ENCODE measurements at places on chromosomes 2 and 18.

DNA sequence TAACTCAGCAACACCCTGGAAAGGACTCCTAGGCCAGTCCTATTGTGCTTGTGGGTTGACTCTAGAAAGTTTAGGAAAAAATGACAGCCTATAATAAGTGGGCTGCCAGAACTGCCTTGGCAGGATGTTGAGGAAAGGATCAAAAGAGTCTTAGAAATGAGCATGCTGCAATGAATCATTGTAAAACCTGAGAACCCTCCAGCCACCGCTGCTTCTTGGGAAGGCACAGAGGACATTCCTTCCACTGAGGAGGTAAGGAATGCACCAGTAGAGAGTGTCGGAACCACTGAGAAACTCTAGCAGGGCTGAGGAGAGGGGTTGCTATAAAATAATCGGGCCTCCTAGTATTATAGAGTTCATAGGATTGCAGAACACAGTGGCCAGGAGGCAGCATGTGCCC, 146.7 kb upstream of the SMIM21 start:
- no peak for DNase-seq

GRCh38 chr2:98452396-98453027, 7.9 kb downstream of the INPP4A start:
- DNase-seq, result no peak

DNA sequence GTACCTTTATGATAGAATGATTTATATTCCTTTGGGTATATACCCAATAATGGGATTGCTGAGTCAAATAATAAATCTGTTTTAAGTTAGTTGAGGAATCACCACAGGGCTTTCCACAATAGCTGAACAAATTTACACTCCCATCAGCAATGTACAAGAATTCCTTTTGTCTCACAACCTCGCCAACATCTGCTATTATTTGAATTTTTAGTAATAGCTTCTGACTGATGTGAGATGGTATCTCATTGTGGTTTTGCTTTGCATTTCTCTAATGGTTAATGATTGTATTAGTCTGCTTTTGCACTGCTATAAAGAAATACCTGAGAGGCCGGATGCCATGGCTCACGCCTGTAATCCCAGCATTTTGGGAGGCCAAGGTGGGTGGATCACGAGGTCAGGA, 1387.6 kb upstream of the ACVR2A start:
- no peak for DNase-seq

DNA sequence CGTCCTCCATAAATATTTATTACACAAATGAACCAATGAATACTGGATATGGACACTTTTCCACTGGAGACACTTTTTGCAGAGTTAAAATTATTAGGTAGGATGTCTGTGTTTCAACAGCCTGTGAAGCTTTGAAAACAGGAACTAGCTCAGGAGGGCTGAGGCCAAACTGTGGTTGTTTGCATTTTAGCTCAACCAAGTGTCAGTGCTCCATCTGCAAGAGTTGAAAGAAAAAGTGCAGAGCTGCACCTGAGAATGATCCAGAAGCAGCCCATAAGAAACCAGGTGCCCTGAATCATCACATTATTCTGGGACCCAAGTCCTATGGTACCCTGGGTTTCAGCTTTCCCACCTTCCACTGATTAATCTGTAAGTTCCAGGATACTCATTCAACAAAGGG, 180.4 kb downstream of the TRIB2 start:
- no peak for DNase-seq

DNA sequence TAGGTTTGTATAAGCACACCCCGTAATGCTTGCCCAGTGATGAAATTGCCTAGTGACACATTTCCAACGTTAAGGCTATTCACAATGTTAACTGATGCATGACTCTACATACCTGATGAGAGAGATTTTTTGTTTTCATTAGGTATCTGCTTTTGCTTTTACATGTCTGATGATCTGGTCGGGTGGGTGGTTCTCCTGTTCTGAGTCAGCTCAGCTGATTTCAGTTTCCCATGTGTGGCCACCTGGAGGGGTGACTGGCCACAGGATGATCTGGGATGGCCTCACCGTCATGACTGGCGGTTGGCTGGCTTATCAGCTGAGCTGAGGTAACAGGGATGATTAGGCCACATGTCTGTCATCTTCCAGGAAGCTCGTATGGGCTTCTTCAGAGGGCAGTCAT, 33.8 kb upstream of the ACYP2 start:
- no peak for DNase-seq

DNA sequence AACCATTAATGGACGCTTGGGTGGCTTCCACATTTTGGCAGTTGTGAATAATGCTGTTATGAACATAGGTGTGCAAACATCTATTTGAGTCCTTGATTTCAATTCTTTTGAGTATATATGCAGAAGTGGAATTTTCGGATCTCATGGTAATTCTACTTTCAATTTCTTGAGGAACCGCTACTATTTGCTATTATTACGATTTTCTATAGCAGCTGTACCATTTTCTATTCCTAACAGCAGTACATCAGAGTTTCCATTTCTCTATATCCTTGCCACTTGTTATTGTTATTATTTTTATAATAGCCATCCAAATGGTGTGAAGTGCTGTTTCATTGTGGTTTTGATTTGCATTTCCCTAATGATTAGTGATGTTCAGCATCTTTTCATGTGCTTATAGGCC, 69.5 kb downstream of the KIF5C start:
- DNase-seq, result no peak

DNA sequence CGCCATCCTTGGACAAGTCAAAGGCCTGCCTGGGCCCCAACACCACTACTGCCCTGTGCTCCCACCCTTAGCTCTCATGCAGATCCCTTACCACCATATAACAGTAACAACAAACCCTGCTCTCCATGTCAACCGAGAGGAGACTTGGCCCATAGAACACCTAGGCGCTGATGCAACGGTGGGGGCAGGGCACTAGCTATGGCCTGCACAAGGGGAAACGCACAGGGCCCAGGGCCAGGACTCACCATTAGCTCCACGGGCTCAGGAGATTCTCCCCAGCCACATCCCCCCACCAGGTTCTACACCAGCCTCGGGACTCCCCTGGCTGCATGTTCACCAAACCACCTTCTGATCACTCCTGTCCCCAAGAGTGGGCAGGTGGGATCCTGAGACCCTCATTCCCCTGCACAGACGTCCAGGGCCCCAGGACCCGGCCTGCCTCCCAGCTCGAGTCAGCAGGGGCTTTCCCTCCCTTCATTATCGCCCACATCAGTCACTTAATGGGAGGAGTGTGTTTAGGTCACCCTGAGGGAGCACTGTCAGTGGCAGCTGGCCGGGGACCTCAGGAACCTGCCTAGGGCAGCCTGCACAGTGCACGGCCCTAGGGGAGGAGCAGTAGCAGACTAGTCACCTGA, 29.3 kb downstream of the ANKMY1 start:
- DNase-seq, result no peak

DNA sequence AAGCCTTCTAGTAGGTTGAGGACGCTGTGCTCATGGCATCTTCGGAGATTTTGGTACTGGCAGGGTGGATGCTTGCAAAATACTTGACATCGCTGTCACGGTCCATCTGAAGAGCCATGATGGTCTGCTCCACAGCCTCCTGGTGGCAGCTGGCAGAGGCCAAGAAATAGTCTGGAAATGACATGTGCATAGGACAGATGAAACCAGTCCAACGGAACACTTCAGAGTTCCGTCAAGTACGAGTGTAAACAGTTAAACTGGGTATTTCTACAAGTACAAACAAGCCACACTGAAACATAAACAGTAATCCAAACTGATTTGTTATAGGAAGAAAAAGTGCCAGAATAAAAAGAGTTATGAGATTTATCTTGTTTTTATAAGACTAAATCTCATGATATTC, 66.6 kb downstream of the PPP4R1 start:
- DNase-seq, result no peak

- DNase-seq, result no peak
Measured at GRCh38 chr18:75927791-75928190, 500.3 kb upstream of the SMIM21 start.

- DNase-seq, result peak; percentile 69
Measured at GRCh38 chr2:120867290-120868241, 131.9 kb downstream of the GLI2 start.
